Brain microvascular endothelial cell (primary cell): ENCODE measurements at places on chromosomes 1 and 21.

DNA sequence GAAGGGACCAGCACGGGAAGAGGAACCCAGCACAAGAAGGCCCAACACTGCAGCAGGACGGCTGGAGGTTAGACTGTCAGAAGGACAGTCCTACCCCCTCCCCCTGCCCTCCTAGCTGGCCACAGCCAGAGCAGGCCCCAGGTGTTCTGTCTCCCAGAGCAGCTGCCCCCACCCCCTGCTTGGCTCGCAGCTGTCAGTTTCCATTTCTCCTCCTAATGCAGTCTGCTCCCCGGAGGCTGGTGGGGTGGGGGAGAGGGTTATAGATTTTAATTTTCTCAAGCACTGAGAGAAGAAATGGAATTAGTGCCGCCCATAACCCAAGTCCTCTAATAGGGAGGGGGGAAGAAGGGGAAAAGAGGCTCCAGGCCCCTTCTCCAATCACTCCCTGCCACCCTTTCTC, 13.0 kb upstream of the PEAR1 start:
- DNase-seq, result no peak

- DNase-seq, result no peak
These were observed 31.6 kb downstream of the HOOK1 start for GRCh38 chr1:59846209-59846894.

GRCh38 chr1:205918955-205919746, 24.1 kb downstream of the SLC26A9 start:
- DNase-seq, result peak; percentile 88

- no peak for DNase-seq
These were observed 29.8 kb downstream of the UCK2 start for GRCh38 chr1:165857046-165857801.

DNA sequence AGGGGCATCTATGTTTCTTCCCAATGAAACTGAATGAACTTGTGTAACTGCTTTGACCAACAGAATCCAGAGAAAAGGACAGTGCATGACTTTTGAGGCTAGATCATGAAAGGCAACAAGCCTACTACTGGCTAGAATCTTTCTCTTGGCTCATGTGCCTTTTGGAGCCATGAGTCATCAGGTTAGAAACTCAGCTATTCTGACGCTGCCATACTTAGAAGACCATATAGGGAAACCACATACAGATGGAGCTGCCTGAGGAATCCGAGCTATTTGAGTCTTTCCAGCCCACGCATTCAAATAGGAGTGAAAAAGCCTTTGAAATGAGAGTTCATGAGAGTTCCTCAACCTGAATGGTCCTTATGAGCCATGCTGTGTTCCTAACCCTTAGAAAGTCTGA, 738.5 kb upstream of the CHRM3 start:
- DNase-seq, result peak; percentile 99

- DNase-seq, result no peak
These were observed 303.8 kb upstream of the LRRC7 start for GRCh38 chr1:69263921-69264391.

DNA sequence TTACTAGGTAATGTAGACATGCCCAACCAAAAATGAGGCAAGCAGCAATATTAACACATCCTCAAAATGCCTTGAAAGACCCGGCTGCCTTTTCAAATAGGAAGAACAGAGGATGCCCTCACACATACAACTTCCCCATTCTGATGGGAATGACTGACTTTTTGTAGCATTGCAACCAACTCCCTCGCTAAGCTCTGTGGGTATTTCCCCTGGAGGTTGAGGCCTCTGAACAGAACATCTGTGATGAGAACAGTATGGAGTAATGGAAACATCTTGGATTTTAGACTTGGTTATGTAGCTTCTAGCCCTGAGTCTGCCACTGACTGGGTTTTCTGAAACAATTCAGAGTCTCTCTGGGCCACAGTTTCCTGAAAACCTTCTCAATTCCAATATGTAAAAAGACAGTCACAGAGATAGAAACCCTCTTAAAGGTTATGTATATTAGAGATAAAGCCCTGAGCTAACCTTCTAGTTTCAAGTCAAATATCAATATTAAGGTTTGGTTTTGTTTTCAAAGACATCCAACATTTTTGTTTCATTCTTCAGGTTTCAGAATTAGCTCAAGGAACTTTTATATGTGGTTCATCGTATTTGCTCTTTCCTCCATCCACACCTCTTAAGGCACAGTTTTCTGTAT, 311.5 kb downstream of the SETD4 start:
- no peak for DNase-seq

DNA sequence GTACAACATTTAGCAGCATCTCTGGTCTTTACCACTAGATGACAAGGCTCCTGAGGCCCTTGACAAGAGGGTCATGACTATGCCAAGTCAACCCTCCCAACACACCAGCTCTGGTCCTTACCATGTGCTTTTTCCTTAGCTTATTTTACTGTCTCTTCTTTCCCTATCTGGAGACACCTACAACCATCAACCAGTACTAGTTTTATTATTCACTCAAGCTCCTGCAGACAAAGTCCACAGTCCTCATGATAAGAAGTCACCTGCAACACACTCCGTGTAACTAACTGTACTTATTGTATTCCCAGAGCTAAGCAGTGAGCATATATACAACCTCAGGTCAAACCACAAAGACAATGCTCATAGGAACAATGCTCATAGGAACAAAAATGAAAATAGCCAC, 15.3 kb downstream of the PABPC4 start:
- no peak for DNase-seq

DNA sequence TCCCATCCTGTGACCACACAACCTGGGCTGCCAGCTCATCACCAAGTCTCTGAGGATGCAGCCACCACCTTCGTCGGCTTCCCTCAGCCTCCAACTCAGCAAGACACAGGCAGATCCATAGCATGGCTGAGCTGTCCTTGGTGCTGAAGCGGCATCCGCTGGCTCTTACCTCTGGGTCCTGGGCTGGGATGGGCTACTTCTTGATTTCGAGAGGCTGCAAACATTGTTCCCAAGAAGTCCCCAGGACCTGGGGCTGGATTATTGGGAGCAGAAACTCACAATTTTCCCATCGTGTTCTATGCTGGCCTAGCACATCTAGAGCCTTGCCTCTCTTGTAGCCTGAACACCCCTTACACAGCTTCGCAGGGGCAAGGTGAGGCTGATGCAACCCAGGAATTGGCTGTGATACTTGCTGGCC, 24.9 kb upstream of the C1QA start:
- DNase-seq, result peak; percentile 60

- DNase-seq, result no peak
These were observed 11.6 kb downstream of the FAAH start for GRCh38 chr1:46405724-46406123.

DNA sequence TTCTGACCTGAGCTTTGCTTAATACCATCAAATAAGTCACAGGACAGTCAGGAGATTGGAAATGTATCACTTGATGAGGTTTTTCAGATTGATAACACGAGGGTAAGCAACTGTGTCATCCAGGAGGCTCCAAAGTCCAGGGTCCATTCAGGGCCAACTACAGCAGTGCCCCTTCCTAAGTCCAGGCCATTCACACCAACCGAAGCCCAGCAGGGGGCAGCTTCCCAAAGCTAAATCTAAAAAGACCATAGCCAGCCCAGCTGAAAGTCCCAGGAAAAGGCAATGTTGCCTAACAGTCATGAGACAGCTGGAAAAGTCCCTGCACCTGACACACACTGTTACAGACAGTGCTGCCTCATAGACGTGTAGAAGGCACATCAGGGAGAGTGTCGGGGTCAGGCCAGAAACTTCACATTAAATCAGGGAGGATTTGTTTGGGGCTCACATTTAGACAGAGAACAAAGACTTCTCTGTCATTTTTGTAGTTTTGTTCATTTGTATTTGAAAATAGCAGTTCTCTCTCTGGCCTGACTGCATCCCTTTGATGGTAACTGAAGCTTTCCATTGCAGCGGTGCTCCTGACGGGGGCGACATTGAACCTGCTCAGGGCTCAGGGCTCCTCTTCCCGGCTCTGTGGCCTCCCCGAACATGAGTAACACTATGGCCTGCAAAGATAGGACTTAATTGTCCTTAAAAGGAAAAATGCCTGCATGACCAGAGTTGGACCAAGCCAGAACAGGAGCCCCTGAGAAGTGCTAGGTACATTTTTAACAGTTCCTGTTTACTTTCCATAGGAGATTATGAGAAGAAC, 200.4 kb downstream of the NRIP1 start:
- peak; percentile 85 for DNase-seq

GRCh38 chr21:40976198-40977109, 129.5 kb upstream of the DSCAM start:
- DNase-seq, result no peak
